ENCODE measurements at places on chromosomes 13 and 19.

GRCh38 chr19:16026131-16026530, 50.2 kb upstream of the TPM4 start:
- no peak for DNase-seq

- no peak for DNase-seq
These were observed 9.0 kb upstream of the USP29 start for GRCh38 chr19:57110592-57111328.

DNA sequence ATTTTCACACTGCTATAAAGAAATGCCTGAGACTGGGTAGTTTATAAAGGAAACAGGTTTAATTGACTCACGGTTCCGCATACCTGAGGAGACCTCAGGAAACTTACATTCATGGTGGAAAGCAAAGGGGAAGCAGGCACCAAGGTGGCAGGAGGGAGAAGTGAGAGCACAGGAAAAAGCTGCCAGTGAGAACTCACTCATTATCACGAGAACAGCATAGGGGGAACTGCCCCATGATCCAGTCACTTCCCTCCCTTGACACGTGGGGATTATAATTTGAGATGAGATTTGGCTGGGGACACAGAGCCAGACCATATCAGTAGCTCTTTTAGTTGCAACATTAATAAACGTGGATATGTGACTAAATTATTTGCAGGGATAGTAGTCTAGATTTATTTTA, 4.3 kb upstream of the KCTD4 start:
- no peak for DNase-seq

DNA sequence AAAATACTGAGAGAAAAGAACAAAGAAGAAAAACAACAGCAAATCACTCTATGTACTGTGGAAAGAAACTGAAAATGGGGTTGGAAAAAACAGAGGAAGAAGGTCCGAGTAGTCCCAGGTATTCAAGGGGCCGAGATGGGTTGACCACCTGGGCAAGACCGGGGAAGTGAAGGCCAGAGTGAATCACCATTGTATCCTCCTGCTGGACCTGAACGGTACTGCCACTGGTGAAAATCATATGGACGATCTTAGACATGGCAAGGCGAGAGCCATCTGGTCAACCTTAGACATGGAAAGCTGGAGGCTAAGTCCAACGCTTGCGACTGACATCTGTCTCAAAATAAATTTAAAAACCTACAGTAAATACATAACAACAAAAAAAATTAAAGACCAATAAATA, 44.4 kb upstream of the ZNF91 start:
- no peak for DNase-seq

GRCh38 chr19:39199025-39199424, 2.3 kb downstream of the NCCRP1 start:
- peak; percentile 70 for DNase-seq

DNA sequence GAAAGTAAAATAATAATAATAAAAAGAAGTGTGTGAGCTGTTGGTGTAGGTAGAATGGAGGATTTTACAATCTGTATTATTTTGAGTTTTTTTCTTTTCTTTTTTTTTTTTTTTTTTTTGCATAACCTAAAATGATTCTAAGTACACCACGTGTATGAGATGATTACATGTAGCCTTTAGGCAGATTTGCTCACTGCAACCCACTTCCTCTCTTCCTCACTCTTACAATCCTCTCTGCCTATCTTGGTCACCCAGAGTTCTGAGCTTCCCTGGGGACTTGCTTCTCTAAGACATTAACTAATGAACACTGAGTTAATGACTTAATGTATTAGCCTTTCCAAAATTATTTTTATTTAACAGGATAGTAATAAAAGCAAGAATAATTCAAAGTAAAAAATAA, 1169.6 kb downstream of the EFNB2 start:
- DNase-seq: no peak

Data from dorsolateral prefrontal cortex (tissue), 122 donors.